ENCODE measurements at places on chromosomes 7 and 10.

DNA sequence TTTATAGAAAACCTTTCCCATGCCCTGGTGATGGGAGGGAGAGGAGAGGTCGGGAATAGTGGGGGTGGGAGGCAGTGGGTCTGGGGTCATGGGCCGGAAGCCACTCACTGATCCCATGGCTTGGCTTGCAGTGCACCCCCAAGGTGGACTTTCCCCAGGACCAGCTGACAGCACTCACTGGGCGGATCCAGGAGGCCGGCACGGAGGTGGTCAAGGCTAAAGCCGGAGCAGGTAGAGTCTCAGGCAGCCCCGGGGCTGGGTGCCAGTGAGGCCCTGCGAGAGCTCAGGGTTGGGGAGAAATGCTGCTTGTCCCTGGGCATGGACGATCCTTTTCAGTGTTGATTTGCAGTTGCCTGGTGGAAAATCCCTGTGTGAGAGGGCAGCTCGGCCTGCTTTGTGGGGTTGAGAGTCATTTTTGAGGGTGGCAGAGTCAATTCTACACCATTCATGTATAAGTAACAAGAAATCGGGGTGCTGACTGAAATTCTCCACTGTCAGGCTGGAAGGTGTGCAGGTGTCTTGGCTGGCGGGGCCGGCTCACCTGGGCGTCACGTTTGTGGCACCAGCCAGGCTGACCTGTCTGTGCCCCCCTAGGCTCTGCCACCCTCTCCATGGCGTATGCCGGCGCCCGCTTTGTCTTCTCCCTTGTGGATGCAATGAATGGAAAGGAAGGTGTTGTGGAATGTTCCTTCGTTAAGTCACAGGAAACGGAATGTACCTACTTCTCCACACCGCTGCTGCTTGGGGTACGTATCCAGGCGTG is 16.5 kb downstream of the MDH2 start:
- DNase-seq = no peak

DNA sequence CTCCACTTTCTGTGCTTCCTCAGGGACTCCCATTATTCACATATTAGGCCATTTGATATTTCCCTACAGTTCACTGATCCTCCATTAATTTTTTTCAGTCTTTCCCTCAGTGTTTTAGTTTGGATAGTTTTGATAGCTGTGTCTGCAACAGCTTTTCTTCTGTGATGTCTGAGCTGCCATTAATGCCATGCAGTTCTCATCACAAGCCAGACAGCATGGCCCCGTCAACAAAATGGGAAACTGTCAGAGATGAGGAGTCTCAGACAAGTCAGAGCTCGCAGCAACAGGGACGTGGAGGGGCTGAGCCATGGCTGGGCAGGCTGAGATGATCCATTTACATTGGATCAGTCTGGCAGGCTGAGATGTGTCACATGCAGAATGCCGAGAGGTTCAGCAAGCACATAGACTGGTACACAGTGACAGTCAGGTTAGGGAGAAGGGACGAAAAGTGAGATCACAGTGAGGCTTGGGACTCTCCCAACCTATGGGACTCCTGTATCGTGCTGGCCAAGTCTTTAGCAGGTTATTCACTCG is 65.4 kb downstream of the NPS start:
- no peak for DNase-seq

GRCh38 chr7:97770850-97771249 is 39.0 kb downstream of the TAC1 start:
- DNase-seq = no peak

GRCh38 chr7:130371046-130371445 is 9.2 kb upstream of the CPA1 start:
- no peak for DNase-seq

GRCh38 chr7:44307905-44308595 is 17.3 kb downstream of the CAMK2B start:
- DNase-seq = no peak
